ENCODE measurements at places on chromosomes 2 and 18.

DNA sequence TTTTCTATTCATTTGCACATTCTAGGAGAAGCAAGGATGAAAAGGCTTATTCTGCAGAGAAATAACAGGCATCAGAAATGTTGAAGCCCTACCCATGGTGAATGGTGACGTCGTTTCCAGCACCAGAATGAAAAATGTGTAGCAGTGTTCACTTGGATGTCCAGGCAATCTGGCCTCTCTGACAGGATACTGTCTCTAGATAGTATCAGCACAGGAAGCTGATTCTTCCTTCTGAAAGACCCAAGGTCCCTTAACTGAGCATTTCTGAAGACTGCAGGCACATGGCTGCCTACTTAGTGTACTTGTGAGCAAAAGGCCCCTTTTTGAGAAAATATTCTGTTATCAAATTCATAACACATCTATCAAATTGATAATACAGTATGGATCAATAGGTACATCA is 234.1 kb downstream of the XIRP2 start:
- DNase-seq, result no peak

- DNase-seq, result no peak
Measured at GRCh38 chr2:182456784-182457183, 29.9 kb upstream of the PDE1A start.

DNA sequence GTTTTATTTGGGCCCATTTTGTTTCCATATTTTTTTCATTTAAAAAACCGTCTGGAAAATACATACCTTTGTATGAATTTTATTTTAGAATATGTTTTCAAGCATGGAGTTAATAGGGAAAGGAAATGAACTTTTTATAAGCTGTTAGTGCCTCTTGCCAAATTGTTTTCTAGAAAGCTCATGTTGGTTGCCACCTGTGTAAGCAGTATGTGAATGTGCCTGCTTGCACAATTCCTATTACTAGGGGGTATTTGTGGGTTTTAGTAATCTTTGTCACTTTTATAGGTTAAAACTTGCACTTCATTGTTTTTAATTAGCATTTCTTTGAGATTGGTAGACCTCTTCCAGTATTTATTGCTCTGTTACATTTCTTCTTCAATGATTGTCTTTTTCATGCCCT is 107.3 kb downstream of the TANC1 start:
- DNase-seq, result no peak

DNA sequence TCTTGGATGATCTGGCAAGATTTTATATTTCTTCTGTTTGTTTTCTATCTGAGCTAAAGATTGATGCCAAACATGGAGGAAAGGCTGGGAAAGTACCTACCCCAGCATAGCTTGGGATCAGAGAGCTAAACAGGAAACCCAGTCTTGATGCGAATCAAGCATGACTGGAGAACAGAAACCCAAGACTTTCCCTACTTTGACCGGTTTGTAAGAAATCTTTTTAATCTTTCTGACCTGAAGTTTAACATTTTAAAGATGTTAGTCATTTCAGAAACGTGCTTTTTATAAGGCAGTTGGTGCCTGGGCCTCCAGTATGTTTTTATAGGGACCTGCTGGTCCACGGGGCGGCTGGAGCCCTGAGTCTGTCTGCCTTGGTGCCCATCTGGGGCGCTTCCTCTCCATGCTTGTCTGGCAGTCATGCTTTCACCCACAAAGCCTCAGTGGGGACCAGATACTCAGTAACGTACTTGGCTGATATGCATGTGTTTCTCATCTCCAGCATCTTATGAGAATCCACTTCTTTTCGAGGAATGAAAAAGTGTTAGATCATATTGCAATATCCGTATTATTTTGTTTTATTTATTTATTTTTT is 266.5 kb downstream of the PTGR3 start:
- DNase-seq, result no peak

DNA sequence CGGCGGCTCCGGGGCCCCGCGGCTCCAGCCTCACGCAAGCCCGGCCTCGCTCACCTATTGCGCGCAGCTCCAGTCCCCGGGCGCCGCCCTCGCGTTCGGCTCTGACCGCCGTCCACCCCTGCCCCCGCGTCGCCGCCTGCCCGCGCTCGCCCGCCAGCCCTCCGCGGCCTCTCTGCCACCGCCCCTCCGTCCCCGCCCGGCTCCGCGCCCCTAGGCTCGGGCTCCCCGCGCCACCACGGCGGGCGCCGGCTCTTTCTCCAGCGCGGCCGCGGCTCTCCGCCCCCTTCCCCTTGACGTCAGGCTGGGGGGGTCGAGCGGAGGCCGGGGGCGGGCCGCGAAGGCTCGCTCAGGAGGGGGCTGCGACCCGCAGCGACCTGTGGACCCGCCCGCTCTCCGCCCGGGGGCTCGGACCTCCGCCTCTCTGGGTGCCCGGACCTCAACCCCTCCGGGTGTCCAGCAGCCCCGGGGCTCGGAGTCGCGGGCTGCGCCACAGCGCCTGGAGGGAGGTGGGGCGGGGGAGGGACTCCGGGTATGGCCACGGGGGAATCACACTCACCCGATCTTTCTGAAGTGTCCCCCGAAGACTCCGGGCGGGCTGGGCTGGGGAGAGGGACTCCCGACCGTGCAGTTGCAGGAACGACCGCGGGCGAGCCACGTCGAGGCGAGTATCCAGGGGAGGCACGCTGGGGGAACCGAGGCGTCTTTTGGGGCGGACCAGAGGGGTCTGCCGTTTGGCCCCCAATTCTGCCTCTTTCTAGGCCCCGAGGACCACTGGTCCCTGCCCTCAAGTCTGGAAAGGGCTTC is at the start of gene SEMA4C:
Gene SEMA4C, minus strand, starts transcription at position 259 of the 804 bp plus-strand sequence. CDS start 2,194 bp downstream, outside the sequence.
- DNase-seq, result peak; percentile 77

DNA sequence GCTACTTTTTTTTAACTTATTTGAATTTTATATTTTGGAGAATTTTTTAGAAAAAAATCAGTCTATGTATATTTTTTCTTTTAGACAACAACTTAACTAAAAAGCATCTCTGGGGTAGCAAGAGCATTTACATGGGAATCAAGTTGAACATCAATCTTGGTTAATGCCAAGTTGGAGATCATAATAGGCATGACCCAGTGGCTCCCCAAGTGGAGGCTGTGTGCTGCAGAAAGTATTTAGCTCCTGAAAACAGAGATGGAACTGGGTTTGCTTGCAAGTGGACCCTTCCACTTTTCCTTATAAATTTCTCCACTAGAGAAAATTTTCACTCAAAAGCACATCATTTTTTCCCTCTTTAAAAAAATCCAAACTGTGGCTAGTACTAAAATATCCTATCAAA is 23.9 kb upstream of the CAVIN2 start:
- no peak for DNase-seq

DNA sequence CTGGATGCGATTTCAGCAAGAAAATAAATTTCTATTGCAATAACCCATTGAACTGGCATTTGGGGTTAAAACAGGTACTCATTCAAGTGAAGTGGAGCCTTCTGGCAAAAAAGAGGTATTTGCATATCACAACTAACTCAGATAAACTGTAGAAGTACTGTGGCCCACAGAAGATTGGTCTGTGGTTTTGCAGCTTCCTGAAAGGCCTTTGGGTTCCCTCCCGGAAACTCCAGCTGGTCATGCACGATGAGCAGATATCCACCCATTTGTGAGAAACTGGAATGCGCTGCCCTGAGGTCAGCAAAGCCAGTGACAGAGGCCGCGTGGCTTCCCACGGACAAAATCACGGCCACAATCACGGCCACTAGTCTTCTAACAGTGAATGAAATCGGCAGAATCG is 106.3 kb downstream of the EPHA4 start:
- no peak for DNase-seq

GRCh38 chr2:60608679-60609078 is 55.2 kb upstream of the BCL11A start:
- DNase-seq, result no peak

DNA sequence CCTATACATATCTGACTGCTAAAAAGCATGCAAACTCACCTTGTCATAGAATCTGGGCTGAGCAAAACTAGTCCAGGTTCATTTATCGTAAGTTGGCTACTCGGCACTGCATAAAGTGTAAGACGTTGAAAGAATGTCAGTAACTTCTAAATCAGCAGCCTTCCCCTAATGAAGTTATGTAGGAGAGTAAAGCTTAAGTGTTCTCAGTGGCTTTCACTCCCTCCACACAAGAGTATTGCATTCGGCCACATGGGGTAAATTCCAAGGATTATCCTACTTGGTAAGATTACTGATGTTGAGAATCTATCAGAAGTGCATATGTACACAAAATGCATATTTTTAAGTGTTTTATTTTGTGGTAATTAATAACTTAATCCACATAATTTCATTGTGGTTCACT is 130.1 kb downstream of the LCLAT1 start:
- no peak for DNase-seq

DNA sequence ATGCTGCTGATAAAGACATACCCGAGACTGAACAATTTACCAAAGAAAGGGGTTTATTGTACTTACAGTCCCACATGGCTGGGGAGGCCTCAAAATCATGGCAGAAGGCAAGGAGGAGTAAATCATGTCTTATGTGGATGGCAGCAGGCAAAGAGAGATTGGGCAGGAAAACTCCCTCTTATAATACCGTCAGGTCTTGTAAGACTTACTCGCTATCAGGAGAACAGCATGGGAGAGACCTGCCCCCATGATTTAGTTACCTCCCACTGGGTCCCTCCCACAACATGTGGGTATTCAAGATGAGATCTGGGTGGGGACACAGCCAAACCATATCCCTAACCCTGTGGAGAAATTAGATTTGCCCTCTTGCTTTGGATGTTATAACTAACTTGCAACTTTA is 1068.0 kb upstream of the ZEB2 start:
- no peak for DNase-seq
